Immature natural killer cell (primary cell): ENCODE measurements at places on chromosomes 11 and 22. TPM values are rescaled to one million over a fixed set of nuclear protein-coding genes. Genes with fewer than 3 reads are reported as not detected.

The CRYBB3 gene
- not detected for polyA plus RNA-seq

DNA sequence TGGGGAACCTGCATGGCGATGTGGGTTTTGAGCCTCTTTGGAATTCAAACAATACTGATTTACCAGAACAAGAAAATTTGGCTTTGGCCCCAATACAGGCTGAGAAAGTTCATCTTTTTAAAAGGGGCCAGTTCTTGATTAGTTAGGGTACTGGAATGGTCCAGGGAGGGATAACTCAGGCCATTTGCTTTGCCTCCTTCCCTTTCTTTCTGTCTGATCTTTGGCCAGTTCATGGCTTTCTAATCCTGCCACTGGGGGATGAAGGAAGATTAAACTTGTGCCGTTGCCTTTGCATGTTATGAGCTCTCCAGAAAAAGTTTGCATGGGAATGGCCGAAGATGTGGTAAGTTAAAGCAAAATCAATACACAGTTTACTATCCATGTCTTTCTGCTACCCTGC, 78.4 kb downstream of the ADAMTS15 start:
- H3K4me1 ChIP-seq = no peaks in the 10 kb centered on the region
- no peak overlapping the region for H3K27ac ChIP-seq
- H3K36me3 ChIP-seq = no peaks in the 10 kb centered on the region
- peaks cover 8% of the 10 kb centered on the region for H3K27me3 ChIP-seq
- DNase-seq = no peak

GRCh38 chr11:102522312-102523188, 8.0 kb downstream of the MMP7 start:
- no peak overlapping the region for H3K4me3 ChIP-seq
- H3K4me1 ChIP-seq = peaks cover 5% of the 10 kb centered on the region
- no peak for DNase-seq
- no peaks in the 10 kb centered on the region for H3K36me3 ChIP-seq
- H3K27ac ChIP-seq = no peak overlapping the region
- no peaks in the 10 kb centered on the region for H3K27me3 ChIP-seq

GRCh38 chr11:112523477-112523876, 262.8 kb upstream of the PLET1 start:
- no peak overlapping the region for H3K27ac ChIP-seq
- no peak overlapping the region for H3K4me3 ChIP-seq
- DNase-seq = no peak
